Fibroblast of skin of back (primary cell): ENCODE measurements at places on chromosomes 3 and 15.

DNA sequence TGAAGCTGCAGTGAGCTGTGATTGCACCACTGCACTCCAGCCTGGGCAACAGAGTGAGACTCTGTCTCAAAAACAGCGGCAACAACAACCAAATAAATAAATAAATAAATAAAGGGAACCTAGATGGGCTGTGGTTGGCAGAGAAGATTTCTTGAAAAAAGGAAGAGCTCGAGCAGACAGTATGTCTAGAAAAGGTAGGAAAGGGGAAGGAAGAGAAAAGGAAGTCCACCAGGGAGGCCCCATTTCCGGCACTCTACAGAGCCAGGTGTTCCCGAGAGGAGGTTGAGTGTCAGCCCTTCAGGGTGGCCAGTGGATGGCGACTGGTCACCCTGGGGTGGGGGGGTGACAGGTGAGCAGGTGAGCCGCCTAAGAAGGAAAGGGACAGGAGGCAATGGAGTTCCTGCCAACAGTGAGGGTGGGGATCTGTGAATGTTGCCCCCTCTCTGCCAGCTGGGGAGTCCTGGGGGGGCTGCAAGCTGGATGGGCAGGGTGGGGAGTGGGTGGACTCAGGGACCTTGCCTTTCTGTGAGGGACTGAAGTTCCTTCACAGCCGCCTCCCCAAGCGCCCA lies 14.8 kb downstream of the PAQR5 start:
- no peak for DNase-seq

GRCh38 chr3:157428853-157429252 lies 7.8 kb upstream of the PTX3 start:
- DNase-seq, result peak; percentile 39

DNA sequence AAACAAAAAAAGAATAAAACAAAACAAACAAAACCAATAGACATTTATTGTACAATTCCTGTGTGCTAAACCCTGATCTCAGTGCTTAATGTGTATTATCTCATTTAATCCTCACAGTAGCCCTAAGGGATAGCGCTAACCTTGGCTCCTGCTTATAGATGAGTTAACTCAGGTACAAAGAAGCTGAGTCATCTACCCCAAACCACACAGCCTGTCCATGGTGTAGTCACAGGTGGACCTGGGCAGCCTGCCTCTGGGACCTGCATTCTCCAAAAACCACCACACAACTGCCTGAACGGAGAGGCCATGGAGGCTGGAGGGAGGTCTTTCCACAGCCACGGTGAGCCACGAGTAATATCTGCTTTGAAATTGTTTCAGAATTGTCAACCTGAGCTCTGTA lies 5.5 kb upstream of the CLN6 start:
- DNase-seq, result no peak

- peak; percentile 44 for DNase-seq
Observed at GRCh38 chr3:190325923-190326322, 3.7 kb upstream of the CLDN1 start.

DNA sequence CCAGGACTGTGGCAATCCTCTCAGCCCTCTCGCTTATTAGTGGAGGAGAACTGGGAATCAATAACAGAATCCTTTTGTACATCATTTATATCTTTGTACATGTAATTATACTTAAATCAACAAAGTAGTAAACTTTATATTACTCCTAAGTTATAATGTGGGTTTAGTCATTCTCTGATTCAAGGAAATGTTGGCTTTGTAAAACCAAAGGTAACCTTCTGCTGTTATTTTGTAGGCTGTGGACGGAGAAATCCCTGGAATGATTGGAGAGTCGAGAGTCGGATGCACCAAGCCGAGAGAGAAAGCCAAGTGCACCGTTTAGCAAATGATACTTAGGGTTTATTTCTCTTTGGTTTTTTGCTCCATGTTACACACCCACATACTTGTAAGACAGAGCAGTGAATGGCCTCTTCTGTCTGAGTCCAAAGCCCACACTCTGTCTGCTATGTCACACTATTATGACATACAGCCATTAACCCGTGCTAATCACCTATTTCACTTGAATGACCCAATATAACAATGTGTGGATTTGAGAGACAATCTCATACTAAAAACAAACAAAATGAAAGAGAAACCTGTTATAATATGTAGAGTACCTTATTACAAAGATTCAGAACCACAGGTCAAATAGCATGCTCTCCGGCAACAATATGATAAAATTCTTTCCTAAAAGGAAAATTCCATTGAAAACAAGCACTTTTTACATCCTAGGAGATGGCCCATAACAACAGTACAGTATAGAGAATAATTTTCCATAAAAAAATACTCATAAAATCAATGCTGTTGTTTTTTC lies 72.2 kb downstream of the MECOM start:
- DNase-seq, result no peak

DNA sequence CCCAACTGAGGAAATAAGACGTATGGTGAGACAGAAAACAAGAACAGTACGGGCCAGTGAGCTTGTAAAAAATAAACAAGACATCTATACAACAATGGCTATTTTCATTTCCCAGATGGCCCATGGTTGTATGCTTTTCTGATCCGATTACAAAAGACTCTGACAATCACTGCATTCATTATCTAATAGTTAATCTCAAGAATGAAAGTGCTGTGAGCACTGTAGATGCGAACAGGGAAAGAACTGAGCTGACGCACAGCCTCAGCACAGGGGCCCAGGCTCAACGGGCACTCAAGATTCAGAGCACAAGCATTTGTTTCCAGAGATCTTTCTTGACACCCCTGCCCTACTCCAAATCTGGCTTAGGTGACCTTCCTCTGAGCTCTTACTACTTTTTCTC lies 6.9 kb downstream of the MTMR10 start:
- no peak for DNase-seq

DNA sequence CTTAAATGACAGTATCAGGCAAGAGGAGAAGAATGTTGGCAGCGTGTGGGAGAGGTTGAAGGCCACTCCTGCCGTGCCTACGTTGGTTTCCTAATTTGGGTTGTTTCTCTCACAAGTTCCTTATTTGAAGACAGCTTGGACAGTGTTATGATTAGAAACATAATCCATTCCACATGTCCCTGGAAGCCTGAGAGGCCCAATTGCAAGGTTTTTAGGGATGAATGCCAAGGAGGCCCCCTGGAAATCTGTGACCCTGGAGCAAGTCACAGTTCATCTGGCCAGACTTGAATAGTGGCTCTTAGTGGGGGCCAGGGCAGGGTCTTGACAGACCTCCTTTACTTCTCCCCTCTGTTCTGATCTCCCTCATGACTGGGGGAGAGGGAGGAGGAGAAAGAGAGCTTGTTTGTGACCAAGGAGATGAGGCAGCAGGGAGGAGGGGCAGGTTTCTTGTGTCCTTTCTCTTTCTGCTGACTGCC lies 584.4 kb upstream of the TBL1XR1 start:
- peak; percentile 96 for DNase-seq

GRCh38 chr3:64530434-64531049 lies 157.3 kb downstream of the ADAMTS9 start:
- DNase-seq, result peak; percentile 70

- DNase-seq, result peak; percentile 53
Observed at GRCh38 chr3:25503898-25504301, 75.8 kb downstream of the RARB start.
